ENCODE measurements at places on chromosomes 7 and 10.

DNA sequence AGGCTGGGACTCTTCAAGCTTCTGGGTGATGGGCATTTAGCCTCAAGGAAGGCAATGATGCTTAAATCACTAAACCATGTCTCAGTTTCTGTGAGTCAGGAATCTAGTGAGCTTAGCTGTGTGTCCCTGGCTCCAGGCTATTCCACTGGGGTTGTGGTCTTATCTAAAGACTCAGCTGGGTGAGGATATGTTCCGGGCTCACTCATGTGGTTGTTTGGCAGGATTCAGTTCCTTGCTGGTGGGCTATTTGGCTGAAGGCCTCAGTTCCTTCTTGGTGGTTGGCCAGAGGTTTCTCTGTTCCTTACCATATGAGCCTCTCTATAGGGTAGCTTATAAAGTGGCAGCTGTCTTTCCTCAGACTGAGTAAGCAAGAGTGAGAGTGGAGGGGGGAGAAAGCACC, 12.0 kb downstream of the EVX1 start:
- no peak for DNase-seq

GRCh38 chr10:49356944-49357343, 38.9 kb downstream of the DRGX start:
- DNase-seq: no peak

- no peak for DNase-seq
Measured at GRCh38 chr7:42671627-42672026, 240.2 kb downstream of the C7orf25 start.

- DNase-seq: no peak
Measured at GRCh38 chr7:149795126-149795525, 21.7 kb upstream of the ZNF467 start.

DNA sequence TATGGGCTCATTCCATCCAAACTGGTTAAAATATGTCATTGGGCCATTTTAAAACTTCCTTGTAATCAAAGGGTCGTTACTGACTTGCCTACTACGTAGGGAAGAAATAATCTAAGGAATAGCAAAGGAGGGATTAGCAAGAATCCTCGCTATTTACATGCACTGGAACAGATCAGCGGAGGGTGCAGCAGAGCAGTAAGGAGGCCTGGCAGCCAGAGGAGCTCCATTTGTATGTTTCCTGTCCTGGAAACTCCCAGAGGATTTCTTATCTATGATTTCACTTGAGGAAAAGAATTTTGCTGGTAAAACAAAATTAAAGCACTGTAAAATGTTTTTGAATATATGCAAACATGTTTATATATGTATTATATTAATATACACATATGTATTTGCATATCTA, 107.3 kb downstream of the TPK1 start:
- no peak for DNase-seq

DNA sequence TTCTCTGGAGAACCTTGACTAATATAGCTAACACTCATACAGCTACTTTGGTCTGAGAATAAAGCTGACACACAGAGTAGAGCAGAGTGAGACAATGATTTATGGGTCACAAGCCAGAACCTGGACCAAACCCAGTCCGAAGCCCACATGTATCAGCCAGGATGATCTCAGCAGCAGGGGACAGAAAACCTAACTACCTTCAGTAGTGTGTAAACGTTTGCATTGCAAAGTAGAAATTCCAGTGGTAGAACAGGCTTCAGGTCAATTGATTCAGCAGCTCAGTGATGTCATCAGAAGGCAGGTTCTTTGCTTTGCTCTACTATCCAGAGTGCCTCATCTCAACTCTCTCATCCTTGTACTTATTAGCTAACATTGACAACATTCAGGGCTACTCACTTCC, 62.5 kb upstream of the PALS2 start:
- DNase-seq: no peak

- DNase-seq: no peak
Measured at GRCh38 chr10:93139059-93139655, 65.5 kb downstream of the CYP26A1 start.

- no peak for DNase-seq
Measured at GRCh38 chr10:113004069-113004618, 54.1 kb downstream of the TCF7L2 start.

DNA sequence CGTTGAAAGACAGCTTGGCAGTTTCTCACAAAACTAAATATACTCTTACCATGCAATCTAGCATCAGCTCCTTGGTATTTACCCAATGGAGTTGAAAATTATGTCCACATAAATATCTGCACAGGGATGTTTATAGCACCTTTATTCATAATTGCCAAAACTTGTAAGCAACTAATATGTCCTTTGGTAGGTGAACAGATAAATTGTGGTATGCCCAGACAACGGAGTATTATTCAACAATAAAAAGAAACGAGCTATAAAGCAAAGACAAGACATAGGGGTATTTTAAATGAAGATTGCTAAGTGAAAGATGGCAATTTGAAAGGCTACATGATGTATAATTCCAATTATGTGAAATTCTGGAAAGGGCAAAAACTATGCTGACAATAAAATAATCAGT, 162.5 kb upstream of the PTN start:
- DNase-seq: no peak

GRCh38 chr7:120838281-120838682, 19.7 kb downstream of the TSPAN12 start:
- DNase-seq: no peak

Data from NCI-H1417 (cell line).